WTC11 (cell line): ENCODE measurements at places on chromosomes 5 and 9.
A peak's percentile ranks its signal among the peaks of the same experiment; 100 is the strongest.

- DNase-seq, result no peak
Measured at GRCh38 chr9:111572950-111573604, 26.4 kb downstream of the PTGR1 start.

GRCh38 chr9:14936491-14936890, 26.3 kb upstream of the FREM1 start:
- no peak for DNase-seq

GRCh38 chr5:32421075-32421474, 23.5 kb downstream of the ZFR start:
- no peak for DNase-seq

GRCh38 chr5:161165998-161166660, 314.1 kb upstream of the ATP10B start:
- DNase-seq, result peak; percentile 21

GRCh38 chr5:33398501-33398900, 42.3 kb upstream of the TARS1 start:
- no peak for DNase-seq
